ENCODE measurements at places on chromosomes 12 and 14.

- no peak for DNase-seq
Observed at GRCh38 chr12:51866762-51867161, 18.2 kb upstream of the FIGNL2 start.

DNA sequence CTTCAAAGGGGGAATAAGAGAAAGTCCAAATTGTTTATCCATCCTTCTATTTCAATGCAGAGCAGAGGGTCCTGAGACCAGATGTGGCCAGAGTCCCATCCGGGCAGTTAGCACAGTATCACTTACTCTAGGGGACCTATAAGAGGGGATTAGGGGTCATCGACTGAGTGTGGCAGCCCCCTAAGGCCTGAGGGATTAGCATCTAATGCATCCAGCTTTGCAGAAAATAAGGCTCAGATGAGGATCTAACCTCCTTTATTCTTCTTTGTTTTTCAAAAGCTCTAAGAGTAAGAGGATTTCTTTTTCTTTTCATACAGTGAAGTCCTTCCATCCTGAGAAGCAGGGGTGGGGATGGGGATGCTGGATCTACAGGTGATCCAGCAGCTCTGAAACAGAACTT, 43.5 kb downstream of the NEUROD4 start:
- DNase-seq = no peak

DNA sequence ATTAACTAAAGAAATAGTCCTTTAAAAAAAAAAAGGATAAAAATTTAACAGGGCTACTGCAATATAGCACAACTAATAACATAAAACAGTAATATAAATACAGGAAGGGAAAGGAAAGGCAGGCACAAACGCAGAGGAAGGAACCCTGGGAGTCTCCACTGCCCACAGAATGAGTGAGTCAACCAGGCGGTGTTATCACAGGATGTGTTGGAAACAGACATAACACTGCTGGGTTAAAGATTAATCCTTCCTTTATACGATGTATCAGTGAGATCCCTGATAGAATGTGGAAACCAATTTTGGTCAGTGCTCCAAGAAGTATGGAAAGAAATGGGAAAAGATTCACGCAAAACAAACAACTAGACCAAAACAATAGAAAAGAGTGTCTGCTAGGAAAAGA, 47.9 kb downstream of the FGD6 start:
- peak; percentile 48 for DNase-seq

GRCh38 chr14:52446355-52446754, 106.0 kb downstream of the TXNDC16 start:
- peak; percentile 70 for DNase-seq

GRCh38 chr12:75715323-75715644, 203.9 kb upstream of the KRR1 start:
- no peak for DNase-seq

- DNase-seq = no peak
Observed at GRCh38 chr12:63814146-63814772, 30.2 kb upstream of the SRGAP1 start.

- peak; percentile 65 for DNase-seq
Observed at GRCh38 chr12:122062832-122063693, 15.5 kb upstream of the MLXIP start.

DNA sequence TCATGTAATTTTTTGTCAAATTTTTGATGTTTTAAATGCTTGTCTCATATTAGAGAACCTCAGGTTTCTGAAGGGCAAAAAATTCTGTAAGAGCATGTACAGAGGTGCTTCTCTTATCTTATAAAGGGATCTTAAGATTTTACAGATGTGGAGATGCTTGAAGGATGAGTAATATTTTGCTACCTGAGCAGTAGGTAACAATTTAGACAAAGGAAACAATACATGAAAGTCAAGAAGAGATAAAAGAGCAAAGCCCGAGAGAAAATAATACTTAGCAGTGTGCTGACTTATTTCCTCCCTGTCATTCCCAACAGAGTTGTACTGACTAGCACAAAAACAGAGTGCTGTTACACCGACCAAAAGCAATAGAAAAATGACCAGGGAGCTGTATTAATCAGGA, 98.1 kb upstream of the PTPRR start:
- no peak for DNase-seq

GRCh38 chr14:58815794-58816193, 178.0 kb downstream of the DACT1 start:
- DNase-seq = no peak

DNA sequence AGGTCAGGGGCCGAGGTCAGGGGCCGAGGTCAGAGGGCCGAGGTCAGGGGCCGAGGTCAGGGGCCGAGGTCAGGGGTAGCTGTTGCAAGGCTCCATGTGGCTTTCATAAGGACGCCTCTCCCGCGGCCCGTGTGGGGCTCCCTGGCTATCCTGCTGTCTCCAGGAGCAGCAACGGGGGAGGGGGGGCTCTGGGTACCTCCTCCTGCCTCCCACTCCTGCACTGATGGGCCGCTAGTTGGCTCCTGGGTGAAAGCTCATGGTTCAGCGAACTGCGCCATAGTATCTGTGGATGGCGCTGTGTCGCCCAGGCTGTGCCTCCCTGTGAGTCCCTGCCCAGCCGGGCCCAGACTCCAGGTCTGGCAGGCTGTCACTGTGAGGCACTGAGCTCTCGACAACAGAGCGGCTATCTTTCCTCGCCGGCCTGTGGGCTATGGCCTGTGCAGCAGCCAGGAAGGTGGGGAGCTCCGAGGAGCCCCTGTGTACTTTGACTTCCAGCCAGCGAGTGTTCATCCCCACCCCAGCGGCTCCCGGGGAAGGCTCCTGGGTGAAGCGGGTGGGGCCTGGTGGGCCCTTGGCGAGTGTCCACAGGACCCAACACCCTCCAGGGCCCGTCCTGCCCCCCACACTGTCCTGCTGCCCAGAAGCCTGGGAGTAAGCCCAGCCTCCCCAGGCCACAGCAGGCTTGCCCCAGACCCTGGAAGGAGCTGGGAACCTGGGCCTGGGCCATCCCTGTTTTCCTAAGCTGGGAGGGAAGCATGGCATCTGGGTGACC, 8.1 kb downstream of the RFLNA start:
- no peak for DNase-seq

- DNase-seq = no peak
Observed at GRCh38 chr14:36383767-36384431, 63.5 kb upstream of the MBIP start.

- DNase-seq = no peak
Observed at GRCh38 chr14:74347097-74347794, 1.0 kb upstream of the VRTN start.

DNA sequence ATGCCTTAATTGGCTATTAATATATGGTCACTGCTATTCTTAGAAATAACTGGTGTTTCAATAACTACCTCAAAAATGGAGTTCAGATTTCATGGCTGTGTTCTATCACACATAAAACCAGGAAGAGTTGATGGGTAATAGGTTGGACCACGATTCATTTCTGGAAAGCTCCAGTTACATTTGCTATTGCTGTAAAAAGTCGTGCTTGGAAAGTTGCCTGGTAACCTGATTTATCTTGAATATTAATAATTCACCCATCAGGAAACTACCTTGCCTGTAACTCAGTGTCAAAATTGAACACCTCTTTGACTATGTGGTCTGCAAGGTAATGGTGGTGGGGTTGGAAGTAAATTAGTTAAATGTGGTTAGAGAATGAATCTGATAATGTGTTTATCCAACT, 104.7 kb upstream of the IFNG-AS1 start:
- DNase-seq = no peak

DNA sequence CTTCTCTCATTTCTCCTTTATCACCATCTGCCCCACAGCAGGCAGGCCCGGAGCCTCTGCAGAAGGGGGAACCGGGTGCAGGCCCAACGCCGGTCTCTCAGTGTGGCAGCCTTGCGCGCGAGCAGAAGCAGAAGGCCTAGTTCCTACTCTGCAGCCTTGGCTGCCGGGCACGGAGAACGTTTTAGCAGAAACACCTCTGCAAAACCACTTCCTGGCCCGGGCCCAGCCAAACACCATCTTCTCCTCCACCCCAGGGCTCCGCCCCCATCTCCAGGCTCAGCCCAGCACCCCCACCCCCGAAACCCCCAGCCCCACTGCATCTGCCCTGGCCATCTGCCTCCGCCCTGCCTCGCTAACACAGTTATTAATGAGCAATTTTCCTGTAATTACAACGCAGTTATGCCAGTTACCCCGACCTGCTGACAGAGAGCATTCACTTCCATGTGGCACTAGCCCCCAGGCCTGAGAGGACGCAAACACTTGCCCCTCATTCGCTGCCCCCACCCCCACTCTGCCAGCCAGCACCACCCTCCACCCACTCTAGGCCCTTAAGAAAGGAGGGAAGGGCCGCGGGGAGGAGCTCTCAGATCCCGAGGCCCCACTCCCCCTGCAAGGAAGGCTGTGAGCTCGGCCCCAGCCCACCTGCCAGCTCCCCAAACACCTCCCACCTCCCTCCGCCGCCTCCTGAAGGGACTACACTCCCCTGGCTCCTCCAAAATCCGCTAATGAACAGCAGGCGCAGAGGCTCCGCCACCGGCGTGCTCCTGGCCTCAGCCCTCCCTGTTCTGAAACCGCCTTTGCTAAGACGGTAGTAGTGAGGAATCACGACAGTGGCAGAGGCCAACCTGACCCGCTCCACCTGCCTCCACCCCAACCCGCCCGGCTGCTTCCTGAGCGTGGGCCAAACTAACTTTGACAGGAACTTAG, 44.7 kb upstream of the FBRSL1 start:
- peak; percentile 72 for DNase-seq

DNA sequence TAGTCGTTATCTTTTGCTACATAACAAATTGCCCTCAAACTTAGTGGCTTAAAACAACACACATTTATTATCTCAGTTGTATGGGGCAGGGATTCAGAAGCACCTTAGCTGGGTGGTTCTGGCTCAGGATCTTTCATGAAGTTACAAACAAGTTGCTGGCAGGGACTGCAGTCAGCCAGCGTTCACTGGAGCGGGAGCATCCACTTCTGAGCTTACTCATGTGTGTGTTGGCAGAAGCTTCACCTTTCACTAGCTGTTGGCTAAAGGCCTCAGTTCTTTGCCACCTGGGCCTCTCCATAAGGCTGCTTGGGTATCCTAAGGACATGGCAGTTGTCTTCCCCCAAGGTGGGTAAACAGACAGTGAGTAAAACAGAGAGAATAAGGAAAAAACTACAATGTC, 365.7 kb downstream of the RPS29 start:
- no peak for DNase-seq

DNA sequence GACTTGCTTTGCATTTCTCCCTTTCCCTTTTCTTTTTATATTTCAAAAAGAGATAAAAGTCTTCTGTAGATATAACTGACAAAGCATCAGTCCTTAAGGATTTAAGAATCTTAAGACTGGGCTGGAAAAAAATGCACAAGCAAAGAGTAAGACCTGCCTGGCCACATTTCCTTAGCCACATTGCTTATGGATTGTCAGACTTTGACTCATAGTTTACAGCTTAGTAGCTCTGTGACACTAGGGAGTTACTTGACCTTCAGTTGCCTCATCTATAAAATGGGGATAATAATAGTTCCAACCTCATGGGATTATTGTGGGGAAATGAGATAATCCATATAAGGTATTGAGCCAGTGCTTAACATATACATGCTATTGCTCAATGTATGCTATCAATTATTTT, 66.4 kb upstream of the STK38L start:
- no peak for DNase-seq

- DNase-seq = no peak
Observed at GRCh38 chr12:120851944-120852343, 52.2 kb downstream of the SPPL3 start.

DNA sequence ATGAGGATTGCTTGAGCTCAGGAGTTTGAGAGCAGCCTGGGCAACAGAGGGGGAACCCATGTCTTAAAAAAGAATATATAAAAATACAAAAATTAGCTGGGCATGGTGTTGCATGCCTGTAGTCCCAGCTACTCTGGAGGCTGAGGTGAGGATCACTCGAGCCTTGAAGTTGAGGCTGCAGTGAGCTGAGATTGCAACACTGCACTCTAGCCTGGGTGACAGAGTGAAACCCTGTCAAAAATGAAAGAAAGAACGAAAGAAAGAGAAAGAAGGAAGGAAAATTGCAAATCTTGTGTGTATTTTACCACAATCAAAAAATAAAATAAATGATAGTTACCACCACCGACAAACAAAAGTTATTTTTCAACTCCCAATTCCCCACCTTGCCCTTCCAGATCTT, 45.3 kb downstream of the SPRING1 start:
- DNase-seq = no peak

GRCh38 chr12:46267825-46268582, 839 bp downstream of the SLC38A1 start:
- DNase-seq = peak; percentile 47

DNA sequence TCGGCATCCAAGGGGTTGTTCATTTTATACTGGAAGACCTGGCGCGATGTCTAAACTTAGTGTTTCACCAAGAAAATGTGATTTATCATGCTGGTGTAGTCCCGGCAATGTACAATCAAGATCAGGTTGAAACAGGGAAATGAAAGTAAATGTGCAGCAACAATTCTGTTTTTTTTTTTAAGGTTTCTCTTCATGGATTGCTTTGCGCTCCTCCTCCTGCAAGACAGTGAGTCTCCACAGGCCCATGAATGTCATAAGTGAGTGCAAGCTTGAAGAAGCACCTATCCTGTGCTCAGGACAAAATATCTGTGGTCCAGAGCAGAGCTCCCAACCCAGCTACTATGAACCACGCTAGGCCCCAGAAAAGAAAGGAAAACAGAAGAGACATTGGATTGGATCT, 143.4 kb downstream of the KCNK10 start:
- no peak for DNase-seq

DNA sequence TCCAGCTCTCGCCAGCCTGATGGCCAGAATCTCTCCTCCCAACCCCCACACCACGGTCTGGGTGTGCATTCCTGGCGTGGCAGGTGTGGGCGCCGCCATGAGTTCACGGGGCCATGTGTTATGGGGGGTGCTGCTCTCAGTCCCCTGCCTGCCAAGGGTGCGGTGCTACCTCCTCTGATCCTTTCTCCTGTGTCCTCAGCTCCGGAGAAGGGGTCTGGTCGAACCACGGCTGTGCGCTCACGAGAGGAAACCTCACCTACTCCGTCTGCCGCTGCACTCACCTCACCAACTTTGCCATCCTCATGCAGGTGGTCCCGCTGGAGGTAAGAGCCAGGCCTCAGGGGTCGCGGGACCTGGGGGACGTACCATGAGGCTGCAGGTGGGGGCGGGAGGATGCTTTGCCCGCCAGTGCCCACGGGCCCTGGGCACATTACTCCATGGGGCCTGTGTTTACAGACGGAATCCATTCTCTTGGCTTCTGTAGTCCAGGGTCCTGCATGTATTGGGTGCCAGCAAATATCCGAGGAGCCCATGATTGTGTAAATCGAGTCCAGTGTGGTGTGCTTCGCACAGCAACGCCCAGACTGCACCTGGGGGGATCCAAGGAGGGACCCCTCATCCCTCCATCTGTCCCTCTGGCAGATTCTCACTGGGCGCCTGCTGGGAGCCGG, 130.8 kb downstream of the ADGRD1 start:
- no peak for DNase-seq

All from hematopoietic multipotent progenitor cell treated with erythropoietin and hydrocortisone succinate and interleukin-3 and kit ligand, for 6 days (in vitro differentiated cells).